Naive B cell (primary cell): ENCODE measurements at places on chromosomes 16 and 17. TPM values are rescaled to one million over a fixed set of nuclear protein-coding genes. Genes with fewer than 3 reads are reported as not detected.

The TBC1D28 gene
- polyA plus RNA-seq = not detected

The NAGS gene
- 1.8 TPM for polyA plus RNA-seq

The CCDC154 gene
- 0.26 TPM for polyA plus RNA-seq

The NUBP2 gene
- polyA plus RNA-seq = 110 TPM

The GP2 gene
- not detected for polyA plus RNA-seq

The ABCC11 gene
- polyA plus RNA-seq = not detected
